ENCODE measurements at places on chromosomes 4 and X.

- no peak for DNase-seq
Observed at GRCh38 chr4:169098969-169099690, 89.1 kb upstream of the CBR4 start.

DNA sequence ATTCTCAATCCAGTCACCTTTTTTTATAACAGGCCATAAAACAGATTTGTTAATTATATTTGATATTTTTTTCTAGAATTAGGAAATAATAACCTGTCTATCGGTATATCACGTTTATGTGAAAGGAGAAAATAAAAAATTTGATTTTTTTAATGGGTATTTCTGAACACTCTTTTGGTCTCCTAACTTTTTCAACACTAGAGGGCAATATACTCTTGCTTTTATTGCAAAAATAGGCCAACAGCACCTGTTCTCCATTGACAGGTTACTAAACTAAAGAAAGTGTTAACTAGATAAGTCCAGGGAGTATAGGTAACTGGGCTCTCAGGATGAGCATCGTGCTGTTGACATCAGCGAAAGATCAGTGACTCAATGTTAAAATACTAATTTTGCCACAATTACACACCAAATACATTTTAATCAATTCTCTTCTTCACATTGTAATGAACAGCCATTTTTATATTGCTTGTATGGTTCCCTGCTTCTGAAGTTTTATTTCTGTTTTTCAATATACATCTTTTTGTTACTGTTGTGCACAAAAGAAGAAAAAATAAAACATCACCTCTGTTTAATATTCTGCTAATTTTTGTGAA is 22.8 kb downstream of the NDST4 start:
- DNase-seq = no peak

DNA sequence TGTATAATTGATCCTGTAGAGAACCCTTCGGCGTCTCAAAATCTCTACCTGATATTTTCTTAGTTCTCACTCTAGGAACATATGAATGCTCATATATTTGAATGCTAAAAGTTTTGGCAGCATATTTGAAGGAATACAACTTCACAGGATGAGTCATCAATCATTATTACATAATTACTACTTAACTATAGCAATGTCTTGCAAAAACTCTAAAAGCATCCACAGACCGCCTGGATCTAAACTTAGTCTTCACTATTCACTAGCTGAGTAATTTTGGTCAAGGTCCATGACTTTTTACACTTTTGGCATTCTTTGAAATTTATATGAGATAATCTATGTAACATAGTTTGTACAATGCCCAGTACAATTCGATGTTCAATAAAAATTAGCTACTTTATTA is 194.7 kb downstream of the DTHD1 start:
- no peak for DNase-seq

DNA sequence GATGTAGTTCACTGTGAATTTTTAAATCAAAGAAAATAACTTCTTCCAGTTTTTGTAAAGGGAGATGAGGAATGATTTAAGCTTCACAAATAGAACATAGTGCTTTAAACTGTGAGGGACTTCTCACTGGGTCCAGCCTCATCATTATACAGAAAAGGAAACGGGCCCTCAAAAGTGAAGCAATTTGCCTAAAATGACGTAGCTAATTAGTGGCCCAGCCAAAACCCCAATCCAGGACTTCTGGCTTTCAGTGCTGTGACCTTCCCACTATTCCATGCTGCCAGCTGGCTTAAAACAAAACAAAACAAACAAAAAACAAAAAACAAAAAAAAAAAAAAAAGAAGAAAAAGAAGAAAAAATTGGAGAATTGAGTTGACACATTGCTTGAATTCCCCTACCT is 45.0 kb upstream of the STOX2 start:
- no peak for DNase-seq

- DNase-seq = no peak
Observed at GRCh38 chr4:182931691-182932345, 14.6 kb upstream of the DCTD start.

DNA sequence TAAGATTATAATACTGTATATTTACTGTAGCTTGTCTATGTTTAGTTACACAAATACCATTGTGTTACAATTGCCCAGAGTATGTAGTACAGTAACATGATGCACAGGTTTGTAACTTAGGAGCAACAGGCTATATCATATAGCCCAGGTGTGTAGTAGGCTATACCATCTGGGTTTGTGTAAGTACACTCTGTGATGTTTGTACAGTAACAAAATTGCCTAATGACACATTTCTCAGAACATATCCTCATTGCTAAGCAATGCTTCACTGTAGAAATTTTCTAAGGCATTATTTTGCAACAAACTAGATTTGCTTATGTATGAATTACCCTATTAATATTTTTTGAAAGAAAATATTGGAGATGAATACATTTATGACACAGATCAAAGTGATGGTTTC is 1390.9 kb downstream of the C4orf33 start:
- DNase-seq = no peak

- DNase-seq = no peak
Observed at GRCh38 chrX:67599532-67599931, 55.7 kb downstream of the AR start.

DNA sequence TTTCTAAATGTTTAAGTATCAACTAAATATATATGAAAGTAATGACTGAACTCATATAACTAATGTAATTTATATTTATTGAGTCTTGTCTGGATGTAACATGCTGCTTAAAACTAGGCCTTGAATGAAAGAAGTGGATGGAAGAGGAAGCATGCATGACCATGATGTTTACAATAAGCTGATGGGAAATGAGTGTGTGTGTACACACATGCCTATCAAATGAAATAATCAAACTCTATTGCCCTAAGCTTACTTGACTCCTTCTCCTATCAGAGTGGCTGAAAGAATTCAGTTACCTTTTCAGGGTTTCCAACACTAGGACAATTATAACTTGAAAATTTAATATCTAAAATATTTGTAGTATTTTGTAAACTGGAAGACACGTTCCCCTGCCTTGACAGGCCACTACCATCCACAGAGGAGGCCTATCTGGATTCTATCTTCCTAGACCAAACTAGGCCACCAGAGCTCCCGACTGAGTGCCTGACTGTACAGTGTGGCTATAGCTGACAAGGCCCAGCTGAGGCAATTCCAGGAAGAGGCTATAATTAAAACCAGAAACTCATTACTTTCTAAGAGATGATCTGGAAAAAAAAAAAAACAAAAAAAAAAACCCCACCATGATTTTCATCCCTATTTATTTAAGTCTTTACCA is 7.6 kb downstream of the ARSJ start:
- DNase-seq = no peak

DNA sequence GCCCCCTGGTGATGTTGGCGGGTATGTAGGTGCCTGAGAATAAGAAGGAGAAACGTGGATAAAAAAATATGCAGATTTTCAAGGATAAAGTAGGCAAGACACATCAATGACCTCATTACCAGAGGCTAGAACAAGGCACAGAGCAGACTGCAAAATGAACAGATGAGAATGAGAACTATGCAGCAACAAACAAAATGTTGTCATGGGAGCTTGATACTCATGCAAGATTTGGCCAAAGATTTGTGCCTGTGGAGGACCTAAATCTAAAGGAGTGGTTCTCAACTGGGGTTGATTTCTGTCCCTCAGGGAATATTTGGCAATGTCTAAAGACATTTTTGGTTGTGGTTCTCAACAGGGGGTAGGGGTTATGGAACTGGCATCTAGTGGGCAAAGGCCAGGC is 177.3 kb downstream of the FRMPD4 start:
- DNase-seq = no peak

DNA sequence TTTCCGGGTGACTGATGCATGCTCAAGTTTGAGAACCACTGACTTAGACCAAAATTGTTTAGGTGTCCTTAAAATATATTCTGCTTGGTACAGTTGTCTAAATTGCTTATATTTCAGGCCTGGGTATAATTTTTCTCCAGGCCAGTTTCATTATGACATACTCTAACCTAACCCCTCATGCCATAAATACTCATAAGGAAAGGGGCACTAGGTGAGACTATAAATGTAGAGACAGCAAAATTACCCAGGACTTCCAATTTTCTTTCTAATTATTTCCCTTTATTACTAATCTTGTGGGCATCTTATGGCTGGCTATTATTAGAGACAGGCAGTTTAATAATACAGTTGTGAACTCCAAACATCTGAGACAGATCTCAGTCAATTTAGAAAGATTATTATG is 150.2 kb downstream of the RRAGB start:
- no peak for DNase-seq

- DNase-seq = no peak
Observed at GRCh38 chrX:56726605-56727004, 2.4 kb upstream of the NBDY start.

- DNase-seq = no peak
Observed at GRCh38 chr4:173991814-173992213, 291.7 kb downstream of the FBXO8 start.

- DNase-seq = peak; percentile 51
Observed at GRCh38 chr4:153083447-153083947, 120.7 kb upstream of the TRIM2 start.

DNA sequence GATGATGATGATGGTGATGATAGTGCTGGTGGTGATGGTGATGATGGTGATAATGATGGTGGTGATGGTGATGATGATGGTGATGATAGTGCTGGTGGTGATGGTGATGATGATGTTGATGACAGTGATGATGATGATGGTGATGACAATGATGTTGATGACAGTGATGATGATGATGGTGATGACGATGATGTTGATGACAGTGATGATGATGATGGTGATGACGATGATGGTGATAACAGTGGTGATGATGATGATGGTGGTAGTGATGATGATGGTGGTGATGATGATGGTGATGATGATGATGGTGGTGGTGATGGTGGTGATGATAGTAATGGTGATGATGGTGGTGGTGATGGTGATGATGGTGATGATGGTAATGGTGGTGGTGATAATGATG is 80.1 kb upstream of the MXRA5 start:
- no peak for DNase-seq

DNA sequence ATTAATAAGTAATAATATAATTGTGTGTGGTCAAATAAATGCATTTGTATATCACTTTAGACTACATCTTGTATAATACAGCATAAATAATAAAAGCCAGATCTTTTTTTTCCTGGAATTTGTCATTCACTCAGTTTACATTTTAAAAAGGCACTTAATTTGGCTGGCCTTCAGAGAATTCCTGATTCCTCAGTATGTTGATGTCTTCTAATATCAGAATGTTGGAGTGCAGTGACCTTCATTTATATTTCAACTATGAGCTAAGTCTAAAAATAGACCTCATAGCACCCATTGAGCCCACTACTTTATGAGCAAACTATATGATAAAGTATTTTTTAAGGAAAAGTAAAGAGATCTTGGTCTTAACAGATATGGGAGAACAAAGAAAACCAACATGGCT is 27.8 kb downstream of the ZNF330 start:
- no peak for DNase-seq

GRCh38 chr4:89957046-89957926 is 62.6 kb downstream of the MMRN1 start:
- no peak for DNase-seq

- DNase-seq = peak; percentile 89
Observed at GRCh38 chr4:103099691-103100392, at the start of gene BDH2. Gene BDH2, minus strand, starts transcription at chr4:103099834. Its CDS starts 3,580 bp downstream, at chr4:103096254.

- DNase-seq = no peak
Observed at GRCh38 chr4:21722157-21722839, 226.3 kb downstream of the KCNIP4 start.

DNA sequence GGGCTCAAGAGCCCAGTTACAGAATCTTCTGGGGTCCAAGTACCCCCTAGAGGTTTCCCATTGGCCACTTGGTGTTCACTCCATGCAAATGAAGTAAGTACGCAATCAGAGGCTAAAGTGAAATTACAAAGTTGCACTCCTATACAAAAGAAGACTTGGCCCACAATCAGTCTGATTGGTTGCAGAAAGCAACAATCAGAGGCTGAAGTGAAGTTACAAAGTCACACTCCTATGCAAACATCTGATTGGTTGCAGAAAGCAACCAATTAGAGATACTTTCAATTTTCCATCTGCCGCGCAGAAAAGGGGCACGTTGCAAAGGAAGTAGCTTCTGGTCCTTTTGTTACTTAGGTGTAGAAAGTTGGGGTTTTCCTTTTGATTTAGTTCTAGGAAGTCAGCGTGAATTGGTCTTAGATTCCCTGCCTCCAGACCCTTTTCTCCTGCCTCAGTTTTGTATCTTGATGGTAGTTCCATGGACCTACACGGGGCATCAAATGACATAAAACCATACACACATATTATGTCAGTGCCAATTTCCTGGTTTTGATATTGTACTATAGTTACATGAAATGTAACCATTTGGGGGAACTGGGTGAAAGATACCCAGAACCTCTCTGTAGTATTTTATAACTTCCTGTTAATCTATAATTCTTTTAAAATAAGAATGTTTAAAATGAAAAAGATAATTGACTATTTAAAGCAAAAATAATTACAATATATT is 12.4 kb upstream of the PIN4 start:
- no peak for DNase-seq

DNA sequence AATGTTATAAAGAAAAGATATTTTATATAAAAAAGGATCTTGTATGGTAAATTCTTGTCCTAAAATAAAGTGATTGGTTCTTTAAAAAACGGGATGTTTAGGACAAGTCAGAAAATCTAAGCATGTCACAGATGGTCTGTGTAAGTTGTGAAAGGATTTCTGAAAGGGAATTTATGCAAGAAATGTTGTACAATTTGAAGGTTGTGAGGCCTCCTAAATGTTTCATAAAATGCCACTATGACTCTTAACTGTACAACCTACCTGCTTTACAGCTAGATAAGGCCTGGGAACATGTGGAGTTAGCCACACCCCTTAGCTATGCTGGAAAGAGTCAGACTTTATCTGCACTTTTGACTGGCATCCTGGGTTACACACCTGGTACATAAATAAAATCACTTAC is 951.5 kb upstream of the POU3F4 start:
- no peak for DNase-seq

GRCh38 chr4:108205859-108206258 is 37.1 kb upstream of the LEF1 start:
- DNase-seq = no peak

DNA sequence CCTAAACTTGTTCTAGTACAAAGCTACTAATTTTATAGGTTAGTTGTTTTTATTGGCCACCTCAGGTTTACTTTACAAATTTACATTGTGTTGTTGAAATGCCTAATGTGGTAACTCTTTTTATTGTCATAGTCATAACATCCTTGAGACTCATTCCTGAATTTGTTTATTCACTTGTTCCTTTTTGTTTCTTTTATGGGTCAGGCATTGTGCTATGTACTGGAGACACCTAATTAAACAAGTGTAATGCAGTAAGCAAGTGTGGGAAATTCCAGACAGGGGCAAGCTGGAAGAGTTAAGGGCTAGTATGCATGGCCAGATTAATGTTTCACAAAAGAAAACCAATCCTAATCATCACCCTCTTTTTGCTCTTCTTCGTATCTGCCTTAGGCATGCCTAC is 30.5 kb upstream of the TTC29 start:
- no peak for DNase-seq
